ENCODE measurements at places on chromosomes 16 and 17.
A peak's percentile ranks its signal among the peaks of the same experiment; 100 is the strongest.

DNA sequence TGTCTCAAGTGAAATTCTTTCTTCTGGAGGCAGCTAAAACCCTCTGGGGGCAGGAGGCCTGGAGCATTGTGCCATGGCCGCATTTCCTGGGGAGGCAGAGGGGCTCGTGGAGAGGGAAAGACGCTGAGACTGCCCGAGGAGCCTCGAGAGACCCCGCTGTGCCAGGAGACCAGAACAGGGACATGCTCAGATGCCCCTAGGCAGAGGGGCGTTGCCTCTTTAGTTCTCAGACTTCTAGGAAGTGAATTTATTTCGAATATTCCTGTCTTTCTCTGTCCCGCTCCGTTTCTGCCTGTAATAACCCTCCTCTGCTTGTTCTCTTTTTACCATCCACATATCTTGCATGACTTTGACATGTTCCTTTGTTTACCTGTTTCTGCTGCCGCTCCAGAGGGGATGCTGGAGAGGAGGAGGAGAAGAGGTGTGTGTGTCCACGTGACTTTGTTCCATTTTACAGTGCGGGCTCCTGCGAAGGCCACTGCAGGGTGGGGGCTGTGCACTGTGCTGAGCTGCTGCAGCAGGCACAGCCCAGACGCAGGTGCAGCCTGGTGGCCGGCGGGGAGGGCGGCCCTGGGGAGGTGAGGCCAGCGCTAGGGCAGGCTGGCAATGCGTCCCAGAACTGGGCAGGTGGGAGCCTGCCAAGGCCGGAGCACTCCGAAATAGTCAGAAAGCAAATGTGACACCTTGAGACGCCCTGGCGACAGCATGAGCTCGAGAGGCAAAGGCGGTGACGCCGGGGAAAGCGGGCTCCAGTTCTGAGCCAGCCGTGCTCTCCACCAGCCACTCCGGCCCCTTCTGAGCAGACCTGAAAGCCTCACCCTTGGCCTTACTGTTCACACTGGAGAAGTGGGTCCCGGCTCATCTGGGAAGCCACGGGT lies 29.9 kb downstream of the CIBAR2 start:
- DNase-seq, result no peak

- peak; percentile 23 for DNase-seq
Observed at GRCh38 chr17:1764284-1764683, 2.4 kb downstream of the SERPINF1 start.

DNA sequence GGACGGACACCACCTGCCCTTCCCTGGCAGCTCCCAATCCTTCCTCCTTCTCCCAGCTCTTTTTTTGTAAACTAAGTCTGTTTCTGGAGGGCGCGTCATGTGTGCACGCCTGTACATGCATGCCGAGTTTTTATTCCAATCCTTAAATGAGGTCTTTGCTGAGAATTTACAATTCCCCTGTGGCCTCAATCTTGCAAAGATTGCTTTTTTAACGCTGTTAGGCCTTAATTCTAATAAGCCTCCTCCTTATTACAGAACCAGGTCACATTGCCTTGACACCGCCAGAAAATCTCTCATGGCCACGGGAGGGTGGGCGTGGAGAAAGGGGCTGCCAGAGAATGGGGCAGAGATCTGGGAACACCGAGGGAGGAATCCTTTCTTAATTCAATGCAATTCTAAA lies 17.6 kb downstream of the RBFOX3 start:
- no peak for DNase-seq

DNA sequence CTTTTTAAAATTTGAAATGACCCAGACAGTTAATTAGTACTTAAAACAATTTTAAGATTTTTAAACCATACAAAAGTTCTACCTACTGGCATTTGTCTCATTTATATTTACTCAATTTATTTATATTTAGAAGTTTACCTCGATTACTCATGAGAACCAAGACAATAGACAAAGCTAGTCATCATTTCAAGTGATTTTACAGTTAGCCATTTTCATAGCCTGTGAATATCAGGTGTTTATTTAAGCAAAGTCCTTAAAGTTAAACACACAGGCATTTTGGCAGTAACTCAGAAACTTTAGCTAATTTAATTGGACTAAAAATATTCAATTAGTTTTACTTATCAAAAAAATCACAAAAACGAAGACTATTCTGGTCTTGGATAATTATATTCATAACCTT lies 101.6 kb upstream of the KIF2B start:
- no peak for DNase-seq

DNA sequence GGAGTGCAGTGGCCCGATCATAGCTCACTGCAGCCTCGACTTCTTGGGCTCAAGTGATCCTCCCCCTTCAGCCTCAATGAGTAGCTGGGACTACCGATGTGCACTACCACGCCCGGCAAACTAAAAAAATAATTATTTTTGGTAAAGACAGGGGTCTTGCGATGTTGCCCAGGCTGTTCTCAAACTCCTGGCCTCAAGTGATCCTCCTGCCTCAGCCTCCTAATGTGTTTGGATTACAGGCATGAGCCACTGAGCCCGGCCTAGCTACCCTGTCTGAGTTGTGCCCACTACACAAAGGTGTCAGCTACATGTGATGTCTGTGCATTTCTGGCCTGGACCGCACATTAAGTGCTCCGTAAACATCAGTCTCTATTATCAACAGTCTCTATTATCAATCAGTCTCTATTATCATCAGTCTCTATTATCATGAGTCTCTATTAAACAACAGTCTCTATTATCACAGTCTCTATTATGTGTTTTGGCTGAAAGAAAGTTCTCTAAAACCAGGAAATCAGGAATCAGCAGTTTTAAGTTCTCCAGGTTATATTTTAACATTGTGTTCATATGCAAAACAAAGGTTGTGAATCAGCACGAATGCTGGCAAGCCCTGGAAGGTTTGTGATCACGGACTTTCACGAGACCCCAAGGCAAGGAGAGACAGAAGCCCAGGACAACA lies 721 bp upstream of the WWOX start:
- DNase-seq, result no peak

DNA sequence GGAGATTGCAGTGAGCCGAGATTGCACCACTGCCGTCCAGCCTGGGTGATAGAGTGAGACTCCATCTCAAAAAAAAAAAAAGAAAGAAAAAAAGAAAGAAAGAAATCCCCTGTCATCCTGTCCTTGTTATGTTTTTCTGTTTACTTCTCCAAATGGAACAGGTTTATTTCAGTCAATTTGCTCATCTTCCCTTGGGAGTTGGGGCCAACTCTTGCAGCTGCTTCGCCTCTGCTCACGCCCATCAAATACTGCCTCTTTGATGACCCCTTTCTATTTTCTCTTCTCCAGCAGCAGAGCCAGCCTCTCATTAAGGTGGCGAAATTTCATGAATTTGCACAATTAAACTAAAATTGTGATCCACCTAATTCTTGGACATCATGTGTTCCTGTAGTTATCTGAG lies 173.4 kb downstream of the ZNF18 start:
- DNase-seq, result no peak

- no peak for DNase-seq
Observed at GRCh38 chr17:79840269-79840988, 1.2 kb upstream of the CBX4 start.

GRCh38 chr16:85729452-85730185 lies 21.3 kb downstream of the C16orf74 start:
- DNase-seq, result no peak

DNA sequence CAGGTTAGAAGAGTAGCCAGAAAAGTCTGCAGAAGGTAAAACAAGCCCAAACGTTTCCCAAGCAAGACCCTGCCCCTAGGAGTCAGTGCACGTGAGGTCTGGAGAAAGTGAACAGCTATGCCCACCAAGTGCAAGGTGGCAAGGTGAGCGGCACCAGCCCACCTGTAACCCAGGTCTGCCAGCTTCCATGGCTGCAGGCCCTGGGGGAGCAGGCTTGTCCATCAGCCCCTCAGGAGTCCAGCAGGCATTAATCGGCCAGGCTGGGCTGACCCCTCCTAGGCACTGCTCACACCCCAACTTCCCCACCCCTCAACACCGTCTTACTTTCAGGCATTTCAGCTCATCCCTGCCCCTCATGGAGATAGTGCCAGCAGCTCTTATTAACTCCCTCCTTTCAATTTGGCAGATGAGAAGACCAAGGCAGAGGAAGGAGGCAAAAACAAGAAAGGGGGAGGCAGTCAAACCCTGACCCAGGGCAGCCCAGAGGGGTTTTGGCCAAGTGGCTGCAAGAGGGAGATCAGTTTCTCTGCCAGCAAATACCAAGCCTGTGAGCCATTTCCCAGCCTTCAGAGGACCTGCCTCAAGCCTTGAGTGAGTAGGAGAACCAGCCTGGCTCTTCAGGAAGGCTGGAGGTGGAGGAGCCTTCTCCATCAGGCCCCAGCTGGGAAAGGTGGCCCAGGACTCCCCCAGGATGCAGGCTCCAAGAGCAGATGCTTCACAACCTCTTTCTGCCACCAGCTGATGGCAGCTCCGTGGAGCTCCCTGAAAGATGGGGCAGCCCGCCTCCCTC lies 14.7 kb downstream of the BEAN1 start:
- DNase-seq, result no peak

DNA sequence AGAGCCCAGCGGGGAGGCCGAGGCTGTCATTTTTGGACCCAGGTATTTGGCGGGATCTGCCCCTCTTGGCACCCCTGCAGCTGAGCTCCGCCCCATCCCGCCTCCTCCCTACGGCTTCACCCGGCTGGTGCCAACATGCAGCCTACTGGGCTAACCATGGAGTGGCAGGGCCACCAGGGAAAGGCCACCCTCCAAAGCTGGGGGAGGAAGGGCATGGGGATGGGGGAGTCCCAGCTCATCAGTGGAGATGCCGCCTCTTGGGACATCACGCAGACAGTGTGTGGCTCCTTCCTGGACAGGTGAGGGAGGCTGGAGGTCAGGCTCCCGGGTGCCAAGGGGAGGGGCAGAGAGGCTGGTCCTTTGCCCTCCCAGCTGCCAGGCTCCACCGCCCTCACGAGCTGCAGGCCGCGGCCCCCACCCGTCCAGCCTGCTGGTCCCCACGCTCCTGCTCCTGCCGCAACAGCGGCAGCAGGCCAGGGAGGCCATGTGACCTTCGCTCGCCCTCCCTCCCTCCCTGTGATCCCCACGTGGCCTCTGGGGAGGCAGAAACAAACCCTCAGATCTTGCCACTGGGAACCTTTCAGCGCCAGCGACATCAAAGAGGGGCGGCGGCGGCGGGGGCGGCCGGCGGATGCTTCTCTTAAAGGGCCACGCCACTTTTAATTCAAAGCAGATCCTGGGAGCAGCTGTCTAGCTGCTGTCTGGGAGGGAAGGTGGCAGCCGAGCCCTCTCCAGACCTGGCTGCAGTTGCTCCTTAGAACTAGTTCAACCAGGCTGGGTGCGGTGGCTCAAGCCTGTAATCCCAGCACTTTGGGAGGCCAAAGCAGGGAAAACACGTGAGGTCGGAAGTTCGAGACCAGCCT lies 6.8 kb upstream of the NOTUM start:
- DNase-seq, result peak; percentile 60

- no peak for DNase-seq
Observed at GRCh38 chr16:56852401-56852730, 12.6 kb upstream of the SLC12A3 start.

DNA sequence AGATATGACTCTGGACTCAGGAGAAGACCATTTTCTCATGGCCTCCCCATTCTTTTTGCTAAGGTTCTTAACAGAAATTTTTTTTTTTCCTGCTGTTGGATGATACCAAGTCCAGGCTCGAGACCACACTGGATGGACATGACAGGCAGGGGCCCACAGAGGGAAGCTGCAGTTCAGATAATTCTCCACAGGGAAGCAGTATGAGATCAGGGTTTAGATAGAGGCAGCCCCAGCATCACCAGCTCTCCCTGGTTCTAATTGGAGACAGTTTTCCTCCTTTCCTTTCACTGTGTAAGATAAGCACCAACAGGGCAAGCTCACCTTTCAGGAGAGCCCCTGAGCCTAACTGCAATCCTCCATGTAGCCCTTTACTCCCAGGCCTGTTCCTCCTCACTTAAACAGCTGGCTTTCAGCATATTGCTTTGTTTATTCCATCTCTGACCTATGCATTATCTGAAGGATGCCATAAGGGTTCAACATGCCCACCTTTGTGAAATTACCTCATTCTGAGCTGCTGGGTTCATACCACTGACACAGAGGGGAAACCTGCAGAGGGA lies 108.1 kb downstream of the SNX11 start:
- DNase-seq, result no peak

- DNase-seq, result no peak
Observed at GRCh38 chr17:70127221-70127873, 42.0 kb upstream of the KCNJ2 start.

DNA sequence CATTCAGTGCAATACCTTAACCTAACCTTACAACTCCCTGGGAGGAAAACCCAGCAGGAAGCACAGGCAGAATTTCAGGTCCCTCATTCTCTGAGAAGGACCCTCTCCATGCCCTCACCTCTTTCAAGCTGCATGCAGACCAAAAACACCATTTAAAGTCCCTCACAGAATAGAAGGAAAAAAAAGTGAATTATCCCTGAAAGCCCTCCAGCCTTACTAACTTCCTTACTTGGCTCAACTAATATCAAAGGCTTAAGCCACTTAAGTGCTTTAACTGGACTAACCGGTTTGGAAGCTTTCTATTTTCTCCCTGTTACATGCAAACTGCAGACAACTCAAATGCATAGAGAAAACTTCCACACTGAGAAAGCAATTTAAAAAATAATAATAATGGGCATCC lies 60.5 kb downstream of the ADAMTS18 start:
- DNase-seq, result no peak

Measured in stimulated activated CD8-positive, alpha-beta memory T cell treated with anti-CD3 and anti-CD28 coated beads, Interleukin-7, amount 100 ng/mL, for 1 hour (primary cell).